ENCODE measurements at places on chromosomes 2 and 18. TPM values are rescaled to one million over a fixed set of nuclear protein-coding genes. Genes with fewer than 3 reads are reported as not detected.

The TMEM198 gene
- total RNA-seq = 1.1 TPM

The CPS1 gene
- 21.7 TPM for total RNA-seq

The BBS5 gene
- 5.8 TPM for total RNA-seq

DNA sequence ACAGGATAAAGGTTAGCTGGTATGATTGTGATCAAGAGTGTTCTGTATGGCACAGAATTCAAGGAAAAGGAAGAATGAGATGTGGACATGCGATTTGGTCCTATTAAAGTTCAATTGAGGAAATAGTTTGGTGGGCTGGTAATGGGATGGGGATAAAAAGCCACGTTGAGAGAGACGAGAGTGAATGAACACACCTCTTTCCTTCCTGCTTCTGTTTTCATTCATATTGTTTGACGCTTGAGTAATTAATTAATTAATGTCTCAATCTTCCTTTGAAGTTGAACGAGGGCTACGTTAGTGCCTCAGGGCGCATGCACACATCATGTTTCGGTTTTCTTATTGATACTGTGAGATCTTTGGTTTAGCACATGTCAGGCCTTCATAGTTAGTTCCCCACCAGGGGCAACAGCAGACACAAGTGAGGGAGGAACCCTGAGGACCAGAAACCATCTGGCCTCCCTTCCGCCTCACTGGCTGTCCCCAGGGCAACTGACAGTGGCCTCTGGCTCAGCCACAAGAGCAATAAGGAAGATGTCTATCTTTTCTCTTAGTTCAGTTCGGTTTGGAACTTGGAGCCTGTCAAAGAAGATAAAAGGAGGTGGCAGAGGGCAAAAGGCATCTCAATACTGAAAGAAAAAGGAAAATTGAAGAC is 116.0 kb downstream of the LIPG start:
- H3K4me1 ChIP-seq = peaks cover 7% of the 10 kb centered on the region
- H3K4me3 ChIP-seq = no peak overlapping the region
- no peak overlapping the region for H3K27ac ChIP-seq
- peaks cover 9% of the 10 kb centered on the region for H3K27me3 ChIP-seq
- DNase-seq = no peak

- H3K36me3 ChIP-seq = no peaks in the 10 kb centered on the region
- H3K27ac ChIP-seq = no peak overlapping the region
- H3K27me3 ChIP-seq = peaks cover 6% of the 10 kb centered on the region
- no peak for DNase-seq
- no peak overlapping the region for H3K4me3 ChIP-seq
- no peaks in the 10 kb centered on the region for H3K4me1 ChIP-seq
Measured at GRCh38 chr2:715038-715437, 37.8 kb upstream of the TMEM18 start.

DNA sequence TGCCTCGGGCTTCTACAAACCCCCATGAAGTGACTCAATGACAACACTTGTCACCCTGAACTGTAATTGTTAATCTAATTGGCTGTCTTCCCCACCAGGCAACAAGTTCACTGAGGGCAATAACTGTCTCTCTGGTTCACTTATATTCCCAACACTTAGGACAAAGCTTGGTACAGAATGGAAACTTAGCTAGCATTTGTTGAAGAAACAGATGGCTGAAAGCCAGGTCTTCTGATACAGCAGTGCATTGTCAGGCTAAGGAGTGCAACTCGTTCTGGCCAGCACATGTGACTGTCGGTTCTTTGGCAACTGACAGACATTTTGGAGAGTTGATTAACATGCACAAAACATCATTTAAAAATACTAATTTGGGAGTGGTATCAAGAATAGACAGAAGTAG is 14.6 kb upstream of the DNAJC27 start:
- peaks cover 6% of the 10 kb centered on the region for H3K4me1 ChIP-seq
- no peaks in the 10 kb centered on the region for H3K27me3 ChIP-seq
- DNase-seq = no peak
- no peaks in the 10 kb centered on the region for H3K36me3 ChIP-seq
- H3K27ac ChIP-seq = no peak overlapping the region
- H3K4me3 ChIP-seq = no peak overlapping the region
